SJCRH30 (cell line): ENCODE measurements at places on chromosomes 7 and 10. TPM values are rescaled to one million over a fixed set of nuclear protein-coding genes. Genes with fewer than 3 reads are reported as not detected.

The RGR gene
- 0.58 and 1.1 TPM in 2 replicates for total RNA-seq

The GPER1 gene
- 0.15 TPM in 1 of 2 replicates, not detected in the other for total RNA-seq

The GPR37 gene
- total RNA-seq = 0.30 and 0.56 TPM in 2 replicates

The MMP21 gene
- total RNA-seq = 0.10 TPM in 1 of 2 replicates, not detected in the other

The CPVL gene
- total RNA-seq = 7.1 and 8.3 TPM in 2 replicates

The PNLIP gene
- not detected in 2 replicates for total RNA-seq

The GNGT1 gene
- total RNA-seq = 0.48 and 0.65 TPM in 2 replicates

The SERPINE1 gene
- total RNA-seq = 1.2 and 1.7 TPM in 2 replicates

The GIMAP1 gene
- total RNA-seq = not detected in 2 replicates

GRCh38 chr7:13155188-13155587 is 467.8 kb downstream of the ARL4A start:
- DNase-seq = no peak
- H3K27ac ChIP-seq = no peak overlapping the region
- peaks cover 10% of the 10 kb centered on the region for H3K4me1 ChIP-seq
- H3K27me3 ChIP-seq = no peaks in the 10 kb centered on the region
- H3K4me3 ChIP-seq = no peak overlapping the region
- H3K36me3 ChIP-seq = no peaks in the 10 kb centered on the region

GRCh38 chr10:62638062-62638477 is 166.4 kb upstream of the ADO start:
- no peaks in the 10 kb centered on the region for H3K36me3 ChIP-seq
- no peak overlapping the region for H3K4me3 ChIP-seq
- no peaks in the 10 kb centered on the region for H3K4me1 ChIP-seq
- no peaks in the 10 kb centered on the region for H3K27me3 ChIP-seq

DNA sequence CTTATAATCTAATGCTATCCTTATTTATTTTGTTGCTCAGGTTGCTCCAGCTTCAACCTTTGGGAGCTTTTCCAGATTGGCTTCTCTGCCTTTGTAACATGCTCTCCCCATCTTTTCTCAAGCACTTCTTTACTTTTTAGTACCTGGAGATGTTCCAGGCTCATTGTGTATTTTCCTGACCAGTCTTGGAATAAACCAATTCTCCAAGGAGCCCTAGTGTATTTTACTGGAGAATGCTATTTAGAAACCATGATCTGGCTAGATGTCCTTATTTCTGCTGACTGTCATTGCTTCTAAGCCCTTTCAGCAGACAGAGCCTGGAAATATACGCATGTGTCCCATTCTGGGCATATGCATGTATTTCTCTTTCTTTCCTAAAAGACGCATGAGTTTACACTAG is 95.7 kb downstream of the EMX2 start:
- H3K4me3 ChIP-seq = no peak overlapping the region
- H3K27ac ChIP-seq = no peak overlapping the region
- no peak for DNase-seq
- H3K4me1 ChIP-seq = no peaks in the 10 kb centered on the region

- 0 out of 2 replicates have a peak, but pooled peaks cover 2% of the 10 kb centered on the region for H3K27me3 ChIP-seq
- no peaks in the 10 kb centered on the region for H3K4me1 ChIP-seq
- no peak for DNase-seq
- no peaks in the 10 kb centered on the region for H3K36me3 ChIP-seq
- H3K27ac ChIP-seq = no peak overlapping the region
These were observed 15.1 kb upstream of the ZMIZ1 start for GRCh38 chr10:79053481-79054202.

- no peak overlapping the region for H3K4me3 ChIP-seq
- H3K36me3 ChIP-seq = no peaks in the 10 kb centered on the region
- no peak for DNase-seq
- H3K27ac ChIP-seq = no peak overlapping the region
- no peaks in the 10 kb centered on the region for H3K27me3 ChIP-seq
- no peaks in the 10 kb centered on the region for H3K4me1 ChIP-seq
These were observed 807.2 kb upstream of the MBL2 start for GRCh38 chr10:53579773-53580172.

GRCh38 chr7:74495112-74496086 is 41.7 kb downstream of the GTF2IRD1 start:
- H3K4me1 ChIP-seq = no peaks in the 10 kb centered on the region; the same call in 1 of the 2 replicates
- no peaks in the 10 kb centered on the region for H3K27me3 ChIP-seq
- no peak for DNase-seq
- H3K36me3 ChIP-seq = peaks cover 40% of the 10 kb centered on the region
- no peak overlapping the region for H3K27ac ChIP-seq
- H3K4me3 ChIP-seq = no peak overlapping the region

DNA sequence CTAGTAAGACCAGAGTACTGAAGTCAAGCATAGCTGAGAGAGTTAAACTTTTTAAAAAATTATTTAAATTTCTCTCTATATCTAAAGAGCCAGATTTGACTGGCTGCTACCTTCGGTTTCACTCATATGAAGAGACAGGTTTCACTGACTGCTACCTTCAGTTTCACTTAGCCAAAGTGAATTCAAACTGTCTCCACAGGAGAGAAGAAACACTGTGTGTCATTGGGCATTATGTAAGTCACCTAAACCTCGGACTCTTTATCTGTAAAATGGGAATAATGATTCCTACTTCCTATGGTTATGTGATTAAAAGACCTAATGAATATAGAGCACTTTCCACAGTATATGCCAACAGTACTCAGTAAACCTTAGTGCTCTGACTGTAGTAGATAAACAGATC is 41.6 kb upstream of the MET start:
- H3K36me3 ChIP-seq = no peaks in the 10 kb centered on the region
- no peaks in the 10 kb centered on the region for H3K27me3 ChIP-seq
- DNase-seq = no peak

GRCh38 chr10:98262571-98262970 is 5.4 kb downstream of the LOXL4 start:
- H3K4me3 ChIP-seq = no peak overlapping the region
- H3K36me3 ChIP-seq = no peaks in the 10 kb centered on the region
- H3K27ac ChIP-seq = no peak overlapping the region
- H3K27me3 ChIP-seq = no peaks in the 10 kb centered on the region
- DNase-seq = peak; percentile 50

DNA sequence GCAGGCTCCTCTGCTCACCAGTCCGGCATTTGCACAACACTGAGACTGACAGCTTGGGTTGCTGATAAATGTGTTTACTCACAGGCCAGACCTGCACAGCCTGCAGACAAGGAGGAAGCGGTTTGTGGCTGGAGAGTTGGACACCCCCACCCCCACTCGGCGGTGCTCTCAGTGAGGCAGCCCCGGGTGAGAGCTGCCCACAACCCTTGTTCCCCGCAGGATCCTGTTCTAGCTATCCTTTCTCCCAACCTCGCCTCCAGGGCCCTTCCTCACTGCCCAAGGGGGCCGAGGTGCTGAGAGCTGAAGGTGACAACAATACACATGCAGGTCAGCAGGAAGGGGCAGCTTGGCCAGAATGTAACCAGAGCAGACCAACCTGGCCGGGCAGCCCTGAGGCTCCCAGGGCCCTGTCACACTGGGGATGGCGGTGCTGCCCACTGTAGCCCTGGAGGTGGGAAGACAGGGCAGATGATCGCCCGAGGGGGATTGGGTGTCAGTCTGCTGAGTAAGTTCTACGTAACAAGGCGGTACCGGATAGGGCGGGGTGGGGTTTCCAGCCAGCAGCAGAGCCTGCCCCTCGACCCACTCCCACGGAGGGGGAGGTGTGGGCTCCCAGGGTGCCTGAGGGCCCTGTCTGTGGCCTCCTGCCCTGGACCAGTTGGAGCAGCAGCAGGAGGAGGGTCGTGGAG is 2.1 kb upstream of the ADAM8 start:
- H3K27me3 ChIP-seq = no peaks in the 10 kb centered on the region
- no peaks in the 10 kb centered on the region for H3K4me1 ChIP-seq
- no peaks in the 10 kb centered on the region for H3K36me3 ChIP-seq
